SK-N-SH treated with all-trans-retinoic acid at 6 μM for 48 hours (cell line): ENCODE measurements at places on chromosomes 16 and 17.

- ATAC-seq, result no peak
Observed at GRCh38 chr16:16095646-16096045, 127.6 kb downstream of the ABCC6 start.

DNA sequence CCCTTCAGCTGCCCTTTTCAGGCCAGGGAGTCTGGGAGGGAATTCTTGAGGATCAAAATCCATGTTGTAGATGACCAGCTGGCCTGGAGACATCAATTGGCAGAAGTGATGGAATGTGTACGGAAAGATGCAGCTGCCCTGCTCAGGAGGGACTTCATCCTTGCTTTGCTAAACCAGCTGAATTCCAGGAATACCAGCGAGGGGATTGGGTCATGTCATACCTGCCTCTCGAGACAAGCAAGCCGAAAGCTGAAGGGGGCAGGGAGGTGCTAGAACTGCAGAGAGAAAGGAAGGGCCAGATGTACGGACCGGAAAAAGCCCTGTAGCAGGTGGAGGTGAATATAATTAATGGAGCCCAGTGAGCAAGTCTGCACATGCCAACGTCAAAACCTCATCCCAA, 25.6 kb upstream of the NTN1 start:
- ATAC-seq, result no peak

- no peak for ATAC-seq
Observed at GRCh38 chr17:17030515-17031211, 11.6 kb upstream of the MPRIP start.

GRCh38 chr16:62353355-62353754, 317.1 kb upstream of the CDH8 start:
- no peak for ATAC-seq

DNA sequence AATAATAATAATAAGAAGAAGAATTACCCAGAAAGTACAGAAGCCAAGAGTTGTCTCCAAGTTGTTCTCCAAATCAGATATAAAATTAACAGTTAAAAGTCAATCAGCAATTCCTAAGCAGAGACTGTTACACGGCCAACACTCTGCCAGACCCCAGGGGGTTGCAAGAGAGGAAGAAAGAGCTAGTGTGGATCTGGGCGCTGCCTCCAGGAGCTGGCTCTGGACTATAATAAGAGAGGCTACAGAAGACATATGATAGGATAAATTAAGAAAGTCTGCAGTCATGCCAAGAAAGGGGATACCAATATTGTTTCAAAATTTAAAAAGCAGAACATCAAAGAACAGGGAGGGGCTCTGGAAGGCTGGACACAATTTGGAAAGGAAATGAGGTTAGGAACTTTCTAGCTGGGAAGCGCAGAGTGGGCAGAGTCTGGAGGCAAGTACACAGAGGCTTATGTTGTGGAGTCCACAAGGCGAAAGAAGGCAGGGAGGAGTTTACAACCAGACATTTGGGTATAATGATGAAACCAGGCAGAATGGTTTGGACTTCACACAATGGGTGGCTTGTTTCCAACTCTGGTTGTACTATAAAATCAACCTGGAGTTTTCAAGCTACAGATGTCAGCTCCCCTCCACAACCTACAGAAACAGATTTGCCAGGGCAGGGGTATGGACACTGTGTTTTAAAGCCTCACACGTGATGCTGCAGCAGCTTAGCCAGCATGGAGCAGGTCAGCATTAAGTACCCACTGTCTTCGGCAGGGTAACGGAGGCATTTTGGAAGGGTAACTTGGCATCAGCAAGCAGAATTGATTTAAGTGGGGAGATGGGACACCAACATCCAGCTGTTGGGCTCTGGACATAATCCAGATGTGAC, 49.4 kb downstream of the SLC39A11 start:
- ATAC-seq, result peak; percentile 82

DNA sequence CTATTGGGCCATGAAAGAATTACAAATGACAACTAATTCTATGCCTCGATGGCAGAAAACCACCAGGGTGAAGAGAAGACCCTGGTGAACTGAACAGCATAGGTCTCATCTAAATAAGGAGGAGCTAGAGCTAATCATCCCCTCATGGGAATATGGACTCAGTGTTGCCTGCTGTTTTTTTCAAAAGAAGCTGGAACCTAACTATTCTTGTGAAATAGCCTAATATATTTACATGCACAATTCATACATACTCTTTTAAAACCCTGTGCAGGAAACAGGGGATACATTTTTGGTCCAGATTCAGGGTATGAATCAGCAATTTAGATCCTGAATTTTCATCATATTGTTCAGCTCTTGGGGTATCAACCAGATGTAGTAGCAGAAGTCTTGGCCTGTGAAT, 560.6 kb downstream of the TOX3 start:
- no peak for ATAC-seq

GRCh38 chr16:27425961-27426360, 24.0 kb downstream of the IL21R start:
- ATAC-seq, result no peak

DNA sequence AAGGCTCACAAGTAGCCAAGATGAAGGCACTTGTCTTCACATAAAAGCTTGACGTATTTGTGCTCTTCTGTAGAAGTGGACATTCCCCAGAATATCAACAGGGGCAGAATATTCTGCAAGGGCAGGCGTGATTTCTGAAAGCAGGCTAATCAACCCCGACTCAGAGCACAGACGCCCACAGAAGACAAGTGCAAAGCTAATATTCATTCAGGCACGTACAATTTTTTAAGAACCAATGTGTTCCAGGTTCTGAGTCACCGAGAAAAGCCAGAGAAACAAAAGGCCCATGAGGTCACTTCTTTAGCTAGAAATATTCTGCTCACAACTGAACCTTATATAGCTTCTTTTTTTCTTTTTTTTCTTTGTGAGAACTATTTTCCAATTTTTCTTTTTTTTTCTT, 121.6 kb downstream of the DNAH9 start:
- ATAC-seq, result no peak

DNA sequence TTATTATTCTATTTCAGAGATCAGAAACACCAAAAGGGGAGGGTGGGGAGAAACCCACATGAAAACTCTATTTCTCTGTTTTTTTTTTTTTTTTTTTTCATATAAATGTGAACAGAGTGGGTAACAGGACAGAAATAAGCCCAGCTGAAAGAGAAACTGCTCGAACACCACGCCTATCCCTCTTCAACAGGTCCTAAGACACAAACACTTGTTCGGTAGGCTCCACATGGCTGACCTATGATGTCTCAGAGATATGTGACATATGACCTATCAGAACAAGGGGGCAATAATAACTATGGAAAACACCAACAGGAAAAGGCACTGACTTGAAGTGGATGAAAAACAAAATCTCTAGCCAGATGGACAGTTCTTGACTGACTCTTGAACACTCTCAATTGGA, 44.8 kb downstream of the PARN start:
- no peak for ATAC-seq

GRCh38 chr16:63774302-63774701, 1347.6 kb downstream of the CDH11 start:
- no peak for ATAC-seq

- peak; percentile 68 for ATAC-seq
Observed at GRCh38 chr17:48023400-48024148, 14.0 kb downstream of the COPZ2 start.

DNA sequence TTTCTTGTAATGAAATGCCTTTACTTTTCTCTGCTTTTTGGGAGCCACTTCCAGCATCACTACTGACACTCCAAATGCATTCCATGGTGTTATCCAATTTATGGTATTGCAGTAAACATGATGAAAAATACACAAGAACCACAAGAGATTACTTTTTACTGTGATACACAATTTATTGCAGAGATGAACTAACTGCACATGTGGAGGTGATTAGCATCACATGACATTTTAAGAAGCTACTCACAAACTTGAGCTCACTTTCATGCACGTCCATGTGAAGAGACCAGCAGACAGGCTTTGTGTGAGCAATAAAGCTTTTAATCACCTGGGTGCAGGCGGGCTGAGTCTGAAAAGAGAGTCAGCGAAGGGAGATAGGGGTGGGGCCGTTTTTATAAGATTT, 780.5 kb upstream of the GOT2 start:
- ATAC-seq, result no peak

GRCh38 chr16:47413041-47413440, 47.8 kb downstream of the ITFG1 start:
- no peak for ATAC-seq

DNA sequence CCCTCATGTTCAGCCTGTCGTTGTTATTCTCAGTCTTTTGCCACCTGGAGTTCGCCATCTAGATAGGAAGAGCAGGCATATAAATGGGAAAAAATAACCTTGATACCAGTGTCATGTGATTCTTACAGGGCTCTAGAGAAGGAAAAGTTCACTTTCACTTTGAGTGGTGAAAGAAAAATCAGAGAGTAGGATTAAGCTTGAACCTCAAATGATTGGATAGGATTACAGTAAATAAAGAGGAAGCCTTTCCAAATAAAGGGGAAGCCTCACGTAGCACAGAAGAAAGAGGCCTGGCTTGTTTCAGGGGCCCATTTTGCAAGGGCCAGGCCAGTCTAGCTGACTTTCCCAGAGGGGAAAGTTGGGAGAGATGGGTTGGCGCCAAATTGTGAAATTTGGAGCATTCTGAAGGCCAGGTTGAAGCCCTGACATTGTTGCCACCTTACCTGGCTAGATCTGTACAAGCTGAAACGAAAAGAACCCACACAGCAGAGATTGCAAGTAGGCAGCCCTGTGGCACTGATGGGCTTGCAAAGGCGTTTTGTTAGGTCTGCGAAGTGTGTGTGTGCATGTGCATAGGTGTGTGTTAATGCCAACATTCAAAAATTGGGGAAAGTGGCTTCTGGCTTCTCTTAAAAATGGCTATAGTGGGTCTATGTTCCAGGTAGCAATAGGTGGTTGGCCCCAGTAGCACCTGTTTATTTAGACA, 38.8 kb downstream of the TMC6 start:
- ATAC-seq, result no peak

DNA sequence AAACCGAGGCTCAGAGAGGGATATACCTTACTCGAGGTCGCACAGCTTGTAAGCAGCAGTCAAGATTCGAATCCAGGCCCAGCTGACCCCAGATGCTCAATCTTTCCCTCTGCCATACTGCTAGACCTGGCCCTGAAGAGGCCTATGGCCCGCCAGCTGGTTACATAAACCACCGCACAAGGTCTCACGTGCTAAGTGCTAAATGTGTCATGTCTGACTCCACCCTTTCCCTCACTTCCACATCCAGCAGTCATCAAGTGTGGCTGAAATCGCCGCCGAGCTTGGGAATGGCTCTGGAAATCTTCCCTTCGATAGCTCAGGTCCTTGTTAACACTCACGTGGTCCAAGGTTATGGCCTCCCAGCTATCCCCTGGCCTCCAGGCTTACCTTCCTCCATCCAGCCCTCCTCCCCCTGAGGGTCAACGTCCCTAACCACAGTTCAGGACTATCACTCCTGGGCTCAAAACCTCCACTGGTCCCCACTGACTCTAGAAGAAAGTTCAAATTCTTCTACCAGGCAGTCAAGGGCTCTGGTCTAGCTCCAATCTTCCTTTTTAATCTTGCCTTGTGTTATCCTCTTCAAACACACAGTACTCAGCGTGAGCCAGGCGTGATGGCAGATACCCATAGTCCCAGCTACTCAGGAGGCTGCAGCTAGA, 3.5 kb downstream of the ZBTB4 start:
- ATAC-seq, result no peak

DNA sequence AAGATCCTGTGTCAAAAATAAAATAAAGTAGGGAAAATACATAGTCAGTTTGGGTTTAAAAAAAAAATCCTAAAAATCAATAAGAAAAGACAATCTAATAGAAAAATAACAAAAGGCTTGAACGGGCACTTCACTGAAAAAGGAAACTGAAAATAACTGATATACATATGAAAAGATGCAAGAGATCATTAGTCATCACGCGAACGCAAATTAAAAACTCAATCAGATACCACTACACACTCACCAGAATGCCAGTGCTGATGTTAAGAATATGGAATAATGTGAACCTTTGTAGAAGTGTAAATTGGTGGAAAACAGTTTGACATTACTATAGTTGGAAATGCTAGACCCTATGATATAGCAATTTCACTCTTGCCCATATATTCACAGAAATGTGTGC, 14.6 kb downstream of the GNGT2 start:
- no peak for ATAC-seq

- no peak for ATAC-seq
Observed at GRCh38 chr17:63555500-63556156, 5.4 kb downstream of the DCAF7 start.

GRCh38 chr16:58753711-58754134, 19.6 kb upstream of the GOT2 start:
- ATAC-seq, result no peak

- no peak for ATAC-seq
Observed at GRCh38 chr16:85984231-85984880, 85.4 kb downstream of the IRF8 start.

DNA sequence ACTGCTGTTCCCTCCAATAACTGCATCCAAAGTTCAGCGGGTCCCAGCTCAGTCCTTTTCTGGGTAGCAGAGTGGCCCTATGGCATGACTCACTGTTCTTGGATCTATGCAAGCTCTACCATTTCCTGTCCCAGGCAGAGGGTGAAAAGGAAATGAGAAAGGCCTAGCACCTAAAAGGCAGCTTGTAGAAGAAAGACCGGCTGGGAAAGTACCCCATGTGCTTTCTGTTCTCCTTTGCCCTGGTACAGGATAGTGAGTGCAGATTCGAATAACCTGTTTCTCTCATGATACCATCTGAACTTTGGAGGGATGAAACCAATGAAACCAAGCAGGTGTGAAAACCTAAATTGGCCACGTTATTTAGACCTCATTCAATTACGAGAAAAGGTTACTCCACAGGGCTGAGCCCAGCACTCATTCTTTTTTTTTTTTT, 12.7 kb upstream of the HASPIN start:
- peak; percentile 49; the same call in 2 of the 3 replicates for ATAC-seq
